ENCODE measurements at places on chromosomes 13 and 19.
A peak's percentile ranks its signal among the peaks of the same experiment; 100 is the strongest.

DNA sequence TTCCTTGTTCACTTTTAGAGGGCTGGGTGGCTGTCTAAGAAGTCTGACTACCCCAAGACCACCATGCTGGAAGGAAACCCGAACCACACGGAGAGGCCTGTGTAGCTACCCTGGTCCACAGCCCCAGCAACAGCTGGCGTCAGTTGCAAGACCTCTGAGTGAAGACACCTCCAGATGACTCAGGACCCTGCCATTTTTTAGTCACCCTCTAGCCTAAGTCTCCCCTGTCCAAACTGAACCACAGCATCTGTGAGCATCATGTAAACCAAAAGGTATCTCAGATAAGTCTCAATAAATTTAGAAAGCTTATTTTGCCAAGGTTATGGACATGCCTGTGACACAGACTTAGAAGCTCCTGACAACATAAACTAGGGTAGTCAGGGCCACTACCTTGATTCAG lies 2.2 kb upstream of the SYDE1 start:
- DNase-seq = no peak

GRCh38 chr13:45349438-45349837 lies 8.5 kb upstream of the TPT1 start:
- DNase-seq = no peak

DNA sequence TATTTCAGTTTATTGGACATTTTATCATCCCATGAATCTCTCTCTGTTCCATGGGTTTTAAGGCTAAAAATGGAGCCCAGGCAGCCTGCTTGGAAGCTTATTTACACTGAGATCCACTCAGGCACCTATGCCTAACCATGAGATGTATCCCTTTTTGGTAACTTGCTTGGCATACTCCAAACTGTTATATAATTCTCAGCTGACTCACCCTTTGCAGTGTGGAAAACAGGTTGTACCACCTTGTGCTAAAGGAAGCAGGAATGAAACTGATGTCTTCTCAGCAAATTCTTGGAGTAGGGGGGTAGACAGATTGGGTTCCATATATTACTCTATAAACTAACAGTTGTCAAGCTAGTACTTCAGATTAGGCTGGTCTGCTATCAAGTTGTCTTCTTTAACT lies 483.6 kb downstream of the KLF5 start:
- no peak for DNase-seq

DNA sequence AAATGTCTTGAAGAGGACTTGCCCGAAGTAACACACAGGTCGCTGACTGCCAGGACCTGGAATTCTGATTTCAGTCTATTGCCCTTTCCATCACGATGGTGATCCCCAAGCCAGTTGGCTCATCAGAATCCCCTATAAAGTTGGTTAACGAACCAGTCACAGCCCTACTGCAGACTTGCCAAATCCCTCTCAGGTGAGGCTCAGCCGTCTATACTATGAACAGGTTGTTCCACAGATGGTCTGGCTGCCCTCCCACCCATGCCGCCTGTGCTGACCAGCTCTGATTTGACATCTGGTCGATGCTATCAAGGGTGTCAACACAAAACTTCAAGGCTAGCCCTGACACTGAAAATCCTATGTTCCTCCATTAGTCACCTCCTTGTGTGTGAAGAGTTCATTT lies 90.0 kb downstream of the RNASEH2B start:
- no peak for DNase-seq

DNA sequence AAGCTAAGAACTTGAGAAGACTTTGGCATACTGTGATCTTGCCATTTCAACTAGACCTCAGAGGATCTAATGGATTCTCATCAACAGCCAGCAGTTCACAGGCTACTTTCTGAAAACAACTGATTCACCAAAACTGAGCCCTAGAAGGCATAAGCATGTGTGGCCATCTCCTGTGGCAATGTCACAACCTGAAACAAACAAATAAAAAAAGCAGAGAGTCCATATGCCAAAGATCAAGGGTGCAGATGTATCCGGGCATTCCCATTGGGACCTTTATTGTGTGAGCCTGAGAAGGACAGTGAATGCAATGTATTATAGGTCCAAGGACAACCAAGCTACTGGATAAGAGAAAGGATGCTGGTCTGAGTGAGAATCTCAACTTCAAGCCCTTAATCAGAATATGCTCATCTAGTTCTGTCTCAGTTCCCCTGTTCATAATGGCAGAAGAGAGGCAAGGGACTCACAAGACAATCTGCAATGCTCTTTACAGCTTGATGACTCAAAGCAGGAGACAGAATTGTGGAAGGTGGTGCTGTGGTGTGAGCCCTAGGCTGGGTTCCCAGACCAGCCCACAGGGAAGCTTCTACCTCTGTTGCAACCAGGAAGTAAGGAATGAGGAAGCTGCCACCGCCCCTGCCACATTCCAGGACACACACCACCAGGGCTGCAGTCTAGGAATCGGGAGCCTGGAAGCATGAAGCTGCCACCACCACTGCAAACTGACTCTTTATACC lies 133.7 kb downstream of the RAP2A start:
- no peak for DNase-seq

- DNase-seq = no peak
These were observed 458.6 kb downstream of the DCT start for GRCh38 chr13:94020833-94021232.

DNA sequence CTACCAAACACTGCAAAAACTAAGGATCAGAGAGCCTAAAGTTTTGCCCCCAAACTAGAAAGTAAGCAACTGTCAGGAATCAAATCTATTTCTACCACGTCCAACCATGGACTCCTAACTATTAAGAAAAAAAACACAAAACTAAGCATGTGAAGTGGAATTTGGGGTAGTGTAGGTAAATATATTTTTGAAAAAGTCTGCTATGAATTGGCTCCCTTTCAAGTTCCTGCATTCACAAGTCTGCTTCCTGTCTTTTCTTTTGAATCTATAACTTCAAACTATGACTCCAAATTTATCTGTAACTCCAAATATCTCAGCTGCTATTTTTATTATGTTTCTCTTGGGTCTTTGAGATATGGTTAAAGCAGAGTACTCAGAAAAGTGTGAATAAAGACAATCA lies 47.0 kb downstream of the PCDH9 start:
- no peak for DNase-seq

- no peak for DNase-seq
These were observed 6.1 kb downstream of the FCGBP start for GRCh38 chr19:39928357-39928725.

DNA sequence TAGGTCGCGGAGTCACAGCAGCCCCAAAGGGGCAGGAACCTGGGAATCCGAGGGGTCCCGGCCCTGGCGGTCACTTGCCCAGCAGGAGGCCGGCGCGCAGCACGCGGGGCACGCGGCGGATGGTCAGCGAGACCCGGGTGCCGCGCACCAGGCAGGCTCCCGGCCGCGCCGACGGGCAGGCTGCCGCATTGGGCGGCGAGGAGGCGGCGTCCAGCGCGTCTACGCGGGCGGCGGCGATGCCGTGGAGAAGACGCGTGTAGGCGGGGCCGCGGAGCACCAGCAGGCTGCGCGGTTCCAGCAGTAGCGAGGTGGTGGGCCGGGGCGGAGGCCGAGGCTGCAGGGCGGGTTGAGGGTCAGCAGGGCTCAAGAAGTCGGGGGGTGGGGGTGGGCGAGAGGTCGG lies 607 bp upstream of the SYNE4 start:
- DNase-seq = peak; percentile 76

DNA sequence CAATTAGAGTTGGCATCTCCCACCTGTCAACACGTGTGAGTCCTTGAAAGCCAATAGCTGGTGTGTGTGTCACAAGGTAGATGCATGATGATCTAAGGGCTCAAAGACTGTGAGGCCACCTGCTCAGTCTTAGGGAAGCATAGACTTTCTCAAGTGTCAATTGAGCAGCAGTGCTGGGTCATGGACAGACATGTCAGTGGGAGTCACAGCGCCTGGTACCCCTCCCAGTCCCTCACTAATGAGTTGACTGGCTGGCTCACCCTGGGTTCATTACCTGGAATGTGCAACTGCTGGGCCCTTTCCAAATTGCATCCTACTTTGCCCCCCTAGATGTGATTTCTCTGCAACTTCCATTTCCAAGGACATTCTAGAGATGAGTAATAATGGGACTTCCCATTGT lies 9.1 kb upstream of the PSG6 start:
- DNase-seq = no peak

DNA sequence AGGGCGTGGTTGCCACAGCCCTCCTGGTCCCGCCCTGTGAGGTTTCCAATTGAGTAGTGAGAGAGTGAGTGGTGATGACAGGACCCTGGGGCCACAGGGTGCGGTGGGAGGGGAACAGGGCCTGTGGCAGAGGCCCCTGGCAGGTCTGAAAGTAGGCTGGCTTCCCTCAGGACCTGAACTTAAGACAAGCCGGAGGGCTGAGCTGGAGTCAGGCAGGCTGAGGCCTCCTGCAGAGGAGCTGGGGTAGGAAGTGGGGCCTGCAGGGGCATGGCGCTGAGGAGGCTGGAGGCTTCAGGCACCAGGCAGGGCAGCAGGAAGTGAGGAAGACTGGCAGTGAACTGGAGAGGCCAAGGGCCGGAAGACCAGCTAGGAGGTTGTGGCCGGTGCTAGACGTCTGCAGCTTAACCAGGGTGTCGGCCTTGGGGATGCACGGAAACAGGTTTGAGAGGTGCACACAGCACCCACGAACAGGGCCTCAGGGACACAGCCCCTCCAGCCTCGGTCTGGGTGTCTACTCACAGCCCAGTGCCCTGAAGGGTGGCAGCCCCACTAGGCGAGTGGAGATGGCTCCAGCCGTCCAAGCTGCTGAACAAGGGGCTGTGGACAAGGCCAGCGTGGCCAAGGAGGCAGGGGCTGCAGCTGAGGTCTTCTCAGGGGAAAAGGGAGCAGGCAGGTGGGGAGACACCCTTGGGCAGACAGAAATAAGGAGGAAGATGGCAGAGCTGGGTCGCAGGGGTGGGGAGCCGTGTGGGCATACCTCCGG lies 17.8 kb downstream of the POP4 start:
- DNase-seq = no peak

DNA sequence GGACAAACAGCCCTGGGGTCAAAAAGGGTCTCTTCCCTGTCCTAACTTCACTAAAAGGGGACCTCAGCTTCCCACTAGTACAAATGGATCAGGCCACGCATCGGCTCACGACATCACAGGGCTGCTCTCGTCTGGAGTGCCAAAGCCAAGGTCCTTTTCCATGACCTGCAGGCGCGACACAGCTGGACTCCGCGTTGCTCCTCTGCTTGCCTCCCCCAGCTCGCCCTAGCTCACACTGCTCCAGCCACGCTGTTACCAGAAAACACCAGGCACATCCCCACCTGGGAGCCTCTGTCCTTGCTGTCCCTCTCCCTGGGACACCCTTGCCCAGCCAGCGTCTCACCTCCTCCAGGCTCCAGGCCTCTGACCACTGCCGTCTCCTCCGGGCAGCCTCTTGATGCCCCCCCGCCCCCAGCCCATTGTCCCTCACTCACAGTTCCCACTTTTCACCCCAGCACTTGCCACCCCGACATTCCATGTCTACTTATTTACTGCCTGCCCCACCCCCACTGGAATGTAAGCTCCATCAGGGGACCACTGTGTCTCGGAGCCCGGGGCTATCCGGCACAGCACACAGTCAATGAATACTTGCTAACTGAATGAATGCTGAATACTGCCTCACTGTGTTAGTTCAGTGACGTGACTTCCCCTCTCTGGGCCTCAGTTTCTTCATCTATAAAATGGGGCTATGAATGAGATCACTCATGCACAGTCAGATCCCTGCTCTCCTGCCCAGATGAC lies 20.7 kb downstream of the AKT2 start:
- no peak for DNase-seq

DNA sequence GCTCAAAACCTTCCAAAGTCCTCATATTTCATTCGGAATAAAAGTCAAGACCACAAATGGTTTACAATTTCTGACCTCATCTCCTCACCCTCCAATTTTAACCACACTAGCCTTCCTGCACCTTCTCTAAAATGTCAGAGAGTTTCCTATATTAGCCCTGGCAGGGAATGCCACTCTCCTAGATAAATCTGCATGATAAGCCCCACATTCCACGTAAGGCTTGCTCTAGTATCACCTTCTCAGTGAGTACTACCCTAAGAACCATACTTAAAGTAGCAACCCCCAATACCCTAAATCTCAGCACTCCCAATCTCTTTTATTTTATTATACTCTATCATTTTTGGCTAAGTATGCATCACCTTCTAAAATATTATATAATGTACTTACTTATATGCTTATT lies 100.5 kb upstream of the SLITRK5 start:
- DNase-seq = no peak

- no peak for DNase-seq
These were observed 829 bp downstream of the B3GLCT start for GRCh38 chr13:31200637-31200971.

DNA sequence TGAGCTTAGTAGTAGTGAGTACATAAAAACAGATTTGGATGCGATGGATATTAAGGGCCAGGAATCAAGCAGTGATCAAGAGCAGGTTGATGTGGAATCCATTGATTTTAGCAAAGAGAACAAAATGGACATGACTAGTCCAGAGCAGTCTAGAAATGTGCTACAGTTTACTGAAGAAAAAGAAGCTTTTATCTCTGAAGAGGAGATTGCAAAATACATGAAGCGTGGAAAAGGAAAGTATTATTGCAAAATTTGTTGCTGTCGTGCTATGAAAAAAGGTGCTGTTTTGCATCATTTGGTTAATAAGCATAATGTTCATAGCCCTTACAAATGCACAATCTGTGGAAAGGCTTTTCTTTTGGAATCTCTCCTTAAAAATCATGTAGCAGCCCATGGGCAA lies 11.4 kb downstream of the CHAMP1 start:
- no peak for DNase-seq

DNA sequence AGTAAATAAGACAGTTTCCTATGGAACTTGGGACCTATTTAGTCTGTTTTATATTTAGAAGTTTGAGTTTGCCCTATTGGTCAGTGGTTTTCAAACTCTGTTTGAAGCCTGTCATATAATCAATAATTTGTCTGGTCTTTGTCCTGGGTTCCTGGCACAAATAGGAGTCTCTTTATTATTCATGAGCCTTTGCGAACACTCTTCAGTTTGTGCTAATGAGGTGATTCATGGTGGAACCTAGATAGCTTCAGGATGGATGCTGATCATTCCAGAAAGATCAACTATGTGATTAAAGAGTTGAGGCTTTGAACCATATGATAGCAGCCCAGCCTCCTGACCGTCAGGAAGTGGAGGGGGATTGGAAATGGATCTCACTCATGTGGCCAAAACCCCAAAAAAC lies 10.0 kb upstream of the VWA8 start:
- DNase-seq = no peak
